AG08396 (cell line): ENCODE measurements at places on chromosomes 16 and 17.

GRCh38 chr16:73420244-73420643, 372.3 kb upstream of the ZFHX3 start:
- DNase-seq = no peak

DNA sequence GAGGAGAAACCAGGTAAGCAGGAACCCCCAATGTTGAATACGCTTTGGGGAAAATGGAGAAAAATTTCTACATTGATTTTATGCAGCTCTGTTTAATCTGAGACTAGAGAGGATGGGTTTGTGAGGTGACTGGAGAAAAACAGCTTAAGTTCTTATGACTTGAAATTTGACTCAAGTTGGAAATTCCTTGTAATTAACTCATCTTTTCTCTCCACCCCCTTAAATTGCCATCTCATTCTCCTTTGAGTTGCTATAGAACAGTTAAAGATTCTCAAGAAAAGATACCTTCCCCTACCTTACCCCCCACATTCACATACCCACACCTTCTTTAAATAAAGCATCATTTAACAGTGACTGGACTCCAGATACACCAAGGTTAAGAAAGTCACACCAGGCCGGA, 24.2 kb downstream of the ZNRF1 start:
- no peak for DNase-seq

- DNase-seq = no peak
Observed at GRCh38 chr16:72818236-72818845, 229.6 kb downstream of the ZFHX3 start.

GRCh38 chr17:69874175-69874670, 200.8 kb upstream of the KCNJ16 start:
- peak; percentile 21 for DNase-seq

GRCh38 chr16:87764600-87765472, 950 bp downstream of the KLHDC4 start:
- DNase-seq = no peak

GRCh38 chr16:49189286-49189685, 92.4 kb downstream of the CBLN1 start:
- DNase-seq = no peak

DNA sequence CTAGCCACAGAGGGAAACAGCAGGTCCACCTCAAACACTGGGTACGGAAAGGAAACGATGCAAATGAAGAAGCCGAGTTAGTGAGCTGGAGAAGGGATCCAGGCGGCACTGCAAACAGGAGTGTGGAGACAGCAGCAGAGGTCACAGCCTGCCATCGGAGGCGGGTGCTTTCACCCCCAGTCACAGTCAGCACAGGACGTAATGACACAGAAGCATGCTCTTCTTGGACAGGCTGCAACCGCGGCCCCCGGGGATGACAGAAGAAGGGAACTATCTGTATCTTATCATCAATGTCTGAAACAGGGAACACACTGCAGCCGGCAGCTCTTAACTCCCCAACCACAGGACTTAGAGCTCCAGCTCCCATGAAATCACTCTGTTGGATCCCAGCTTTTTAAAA, 16.1 kb upstream of the SLC38A8 start:
- DNase-seq = no peak

GRCh38 chr16:85005285-85006069, 5.9 kb downstream of the ZDHHC7 start:
- DNase-seq = peak; percentile 62

DNA sequence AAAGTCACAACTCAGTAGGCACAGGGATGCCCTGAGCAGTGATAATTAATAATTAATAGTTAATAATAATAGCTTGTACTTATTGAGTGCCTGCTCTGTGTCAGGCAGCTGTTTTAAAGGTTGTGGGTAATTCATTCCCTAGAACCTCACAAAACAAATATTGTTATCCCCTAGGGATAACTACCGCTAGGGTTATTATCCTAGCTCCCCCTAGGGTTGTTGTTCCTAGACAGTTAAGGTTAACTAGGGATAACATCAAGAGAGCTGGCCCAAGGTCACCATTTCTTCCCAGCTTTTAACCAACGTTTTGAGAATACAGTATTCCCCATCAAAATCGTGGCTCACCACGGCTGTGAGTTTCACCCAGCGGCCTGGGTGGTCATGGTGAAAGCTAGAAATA, 180.1 kb downstream of the PRKCB start:
- DNase-seq = no peak

DNA sequence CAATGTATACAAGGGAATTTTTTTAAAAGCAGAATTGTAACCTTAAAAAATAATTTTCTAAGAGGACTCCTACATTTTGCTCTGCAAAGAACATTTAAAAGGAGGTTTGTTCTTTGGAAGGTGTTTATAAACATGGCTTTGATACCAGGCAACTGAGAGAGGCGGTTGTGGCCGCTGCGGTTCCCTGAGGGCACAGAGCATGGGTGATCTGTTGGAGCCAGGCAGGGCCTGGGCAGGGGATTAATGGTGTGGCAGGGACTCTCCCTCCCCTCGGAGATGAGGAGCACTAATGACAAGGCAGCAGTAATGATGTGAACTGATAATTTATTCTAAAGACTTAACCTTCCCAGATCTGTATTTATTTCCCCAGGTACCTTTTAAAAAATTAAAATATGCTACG, 65.4 kb downstream of the WWP2 start:
- DNase-seq = no peak

DNA sequence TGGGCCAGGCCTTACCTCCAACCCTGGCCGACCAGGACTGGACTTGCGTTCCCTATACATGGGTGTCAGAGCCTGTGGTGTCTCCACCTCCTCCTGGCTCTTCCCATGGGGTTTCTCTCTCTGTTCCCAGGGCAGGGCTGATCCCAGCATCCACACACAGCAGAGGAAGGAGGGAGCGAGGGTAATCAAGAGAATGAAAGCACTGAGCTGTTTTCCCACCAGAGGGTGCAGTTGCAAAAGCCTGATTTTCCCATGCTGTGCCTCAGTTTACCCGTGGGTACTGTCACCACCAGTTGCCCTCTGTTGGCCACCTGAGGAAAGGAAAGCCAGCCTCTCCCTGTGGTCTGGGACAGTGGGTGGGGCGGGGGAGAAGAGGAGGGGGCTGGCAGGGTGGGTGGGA, 249.7 kb upstream of the GSE1 start:
- DNase-seq = no peak

- DNase-seq = no peak
Observed at GRCh38 chr16:51648526-51648925, 497.5 kb upstream of the SALL1 start.

- no peak for DNase-seq
Observed at GRCh38 chr16:20372701-20373100, 20.2 kb upstream of the UMOD start.

GRCh38 chr16:17229131-17229530, 241.6 kb downstream of the XYLT1 start:
- DNase-seq = no peak

DNA sequence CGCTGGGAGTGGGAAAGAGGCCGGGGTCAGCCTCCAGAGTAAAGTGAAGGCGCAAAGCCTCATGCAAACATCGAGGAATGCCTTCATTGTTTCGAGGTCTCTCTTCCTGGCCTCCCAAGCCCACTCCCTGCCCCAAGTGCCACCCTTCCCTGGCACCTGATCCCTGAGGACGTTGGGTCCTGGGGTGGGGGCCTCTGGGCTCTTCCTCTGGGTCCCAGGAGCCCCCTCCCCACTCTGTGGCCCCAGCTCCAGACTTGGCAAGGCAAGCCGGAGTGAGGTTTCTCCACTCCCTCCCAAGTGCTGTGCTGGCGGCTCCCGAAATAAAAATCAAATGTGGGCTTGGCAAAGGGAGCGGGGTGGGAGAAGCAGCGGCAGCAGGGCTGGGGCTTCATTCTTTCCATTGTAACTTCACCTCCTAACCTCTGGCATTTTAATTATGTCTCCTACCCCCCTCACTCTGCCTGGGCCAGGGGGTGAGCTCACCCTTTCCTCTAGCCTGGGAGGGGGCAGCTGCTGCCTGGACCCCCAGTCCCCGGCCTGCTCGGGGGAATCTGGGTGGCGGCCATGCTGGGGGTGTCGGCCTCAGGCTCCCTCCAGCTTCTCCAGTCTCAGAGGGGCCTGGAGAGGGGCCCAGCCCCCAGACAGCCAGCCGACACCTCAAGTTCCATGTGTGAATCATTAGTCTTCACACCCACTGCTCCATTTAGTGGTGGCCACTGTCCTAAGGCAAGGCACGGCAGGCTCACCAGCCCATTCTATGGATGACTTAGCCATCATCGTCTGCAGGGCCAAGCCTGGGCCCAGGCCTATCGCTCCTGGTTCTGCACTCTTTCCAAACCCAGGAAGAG, 14.6 kb upstream of the TMEM92 start:
- peak; percentile 2 for DNase-seq

DNA sequence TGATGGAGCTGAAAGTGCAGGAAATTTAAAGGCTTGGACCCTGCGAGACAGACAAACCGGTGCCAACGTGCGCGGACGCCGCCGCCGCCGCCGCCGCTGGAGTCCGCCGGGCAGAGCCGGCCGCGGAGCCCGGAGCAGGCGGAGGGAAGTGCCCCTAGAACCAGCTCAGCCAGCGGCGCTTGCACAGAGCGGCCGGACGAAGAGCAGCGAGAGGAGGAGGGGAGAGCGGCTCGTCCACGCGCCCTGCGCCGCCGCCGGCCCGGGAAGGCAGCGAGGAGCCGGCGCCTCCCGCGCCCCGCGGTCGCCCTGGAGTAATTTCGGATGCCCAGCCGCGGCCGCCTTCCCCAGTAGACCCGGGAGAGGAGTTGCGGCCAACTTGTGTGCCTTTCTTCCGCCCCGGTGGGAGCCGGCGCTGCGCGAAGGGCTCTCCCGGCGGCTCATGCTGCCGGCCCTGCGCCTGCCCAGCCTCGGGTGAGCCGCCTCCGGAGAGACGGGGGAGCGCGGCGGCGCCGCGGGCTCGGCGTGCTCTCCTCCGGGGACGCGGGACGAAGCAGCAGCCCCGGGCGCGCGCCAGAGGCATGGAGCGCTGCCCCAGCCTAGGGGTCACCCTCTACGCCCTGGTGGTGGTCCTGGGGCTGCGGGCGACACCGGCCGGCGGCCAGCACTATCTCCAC, at the start of gene NOG:
TSS of gene NOG (plus strand) at position 54 of the 674 bp plus-strand sequence. CDS start at position 579, 525 bp downstream.
- peak; percentile 86 for DNase-seq

DNA sequence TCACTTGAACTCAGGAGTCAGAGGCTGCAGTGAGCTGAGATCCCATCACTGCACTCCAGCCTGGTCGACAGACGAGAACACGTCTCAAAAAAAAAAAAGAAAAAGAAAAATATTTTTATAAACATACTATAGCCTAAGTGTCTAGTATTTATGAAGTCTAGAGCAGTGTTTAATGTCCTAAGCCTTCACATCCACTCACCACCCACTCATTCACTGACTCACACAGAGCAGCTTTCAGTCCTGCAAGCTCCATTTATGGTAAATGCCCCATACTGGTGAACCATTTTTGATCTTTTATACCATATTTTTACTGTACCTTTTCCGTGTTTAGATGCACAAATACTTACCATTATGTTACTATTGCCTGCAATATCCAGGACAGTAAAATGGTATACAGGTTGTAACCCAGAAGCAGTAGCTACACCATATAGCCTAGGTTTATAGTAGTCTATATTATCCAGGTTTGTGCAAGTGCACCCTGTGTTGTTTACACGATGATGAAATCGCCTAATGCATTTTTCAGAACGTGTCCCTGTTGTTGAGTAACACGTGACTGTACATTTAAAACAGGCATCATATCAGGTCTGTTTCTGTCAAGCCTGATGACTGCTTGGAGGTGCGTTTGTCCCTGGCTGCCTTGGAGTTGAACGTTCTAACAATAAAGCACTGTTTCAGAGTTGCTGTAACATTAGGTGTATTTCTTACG, 10.1 kb downstream of the NUDT7 start:
- no peak for DNase-seq

DNA sequence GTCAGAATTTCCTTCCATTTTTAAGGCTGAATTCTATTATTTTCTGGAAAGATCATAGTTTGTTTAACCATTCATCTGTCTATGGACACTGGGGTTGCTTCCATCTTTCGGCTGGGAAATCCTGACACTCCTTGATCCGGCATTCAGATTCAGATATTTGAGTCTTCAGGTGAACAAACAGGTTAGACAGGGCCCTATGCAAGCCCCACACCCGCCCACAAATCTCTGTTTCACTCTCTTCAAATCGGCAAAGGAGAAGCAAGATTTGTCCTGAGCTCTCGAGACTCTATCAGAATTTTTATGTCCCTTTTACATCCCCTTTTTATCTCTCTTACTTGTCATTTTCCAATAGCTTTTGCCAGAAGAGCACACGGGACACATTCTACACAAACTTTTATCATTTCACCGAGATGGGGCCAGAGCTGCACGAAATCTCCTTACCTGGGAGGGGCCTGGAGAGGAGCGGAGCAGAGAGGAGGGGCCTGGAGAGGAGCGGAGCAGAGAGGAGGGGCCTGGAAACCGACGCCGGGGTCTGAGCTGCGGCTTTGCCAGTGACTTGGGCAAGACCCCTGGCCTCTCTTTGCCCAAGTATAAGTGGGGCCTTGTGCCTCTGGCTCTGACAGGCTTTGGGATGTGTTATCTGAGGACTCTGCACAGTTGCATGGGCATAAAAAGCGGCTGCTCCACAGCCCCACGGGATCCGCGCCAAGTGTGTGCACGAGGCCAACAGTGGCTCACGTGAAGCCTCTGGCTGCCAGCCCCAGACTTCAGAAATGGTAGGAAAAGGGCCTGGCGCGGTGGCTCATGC, 54.3 kb upstream of the RBFOX3 start:
- DNase-seq = no peak

DNA sequence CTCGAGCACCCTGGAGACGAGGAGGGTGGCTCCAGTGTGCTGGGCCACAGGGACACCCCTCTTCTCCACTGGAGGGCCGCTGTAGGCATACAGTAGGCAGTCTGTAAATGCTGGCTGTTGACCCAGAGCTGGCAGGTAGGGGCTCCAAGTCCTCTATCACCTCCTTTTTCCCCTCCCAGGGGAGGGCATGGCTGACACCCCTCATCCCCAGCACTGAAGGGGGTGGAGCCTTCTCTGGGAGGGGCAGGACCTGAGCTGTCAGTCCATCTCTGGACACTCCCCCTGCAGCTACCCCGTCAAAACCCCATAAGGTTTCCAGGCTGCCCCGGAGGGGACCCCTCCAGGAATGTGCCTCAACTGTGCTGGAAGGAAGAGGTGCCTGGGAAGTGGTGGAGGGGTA, 2.4 kb downstream of the KCNJ12 start:
- DNase-seq = no peak

DNA sequence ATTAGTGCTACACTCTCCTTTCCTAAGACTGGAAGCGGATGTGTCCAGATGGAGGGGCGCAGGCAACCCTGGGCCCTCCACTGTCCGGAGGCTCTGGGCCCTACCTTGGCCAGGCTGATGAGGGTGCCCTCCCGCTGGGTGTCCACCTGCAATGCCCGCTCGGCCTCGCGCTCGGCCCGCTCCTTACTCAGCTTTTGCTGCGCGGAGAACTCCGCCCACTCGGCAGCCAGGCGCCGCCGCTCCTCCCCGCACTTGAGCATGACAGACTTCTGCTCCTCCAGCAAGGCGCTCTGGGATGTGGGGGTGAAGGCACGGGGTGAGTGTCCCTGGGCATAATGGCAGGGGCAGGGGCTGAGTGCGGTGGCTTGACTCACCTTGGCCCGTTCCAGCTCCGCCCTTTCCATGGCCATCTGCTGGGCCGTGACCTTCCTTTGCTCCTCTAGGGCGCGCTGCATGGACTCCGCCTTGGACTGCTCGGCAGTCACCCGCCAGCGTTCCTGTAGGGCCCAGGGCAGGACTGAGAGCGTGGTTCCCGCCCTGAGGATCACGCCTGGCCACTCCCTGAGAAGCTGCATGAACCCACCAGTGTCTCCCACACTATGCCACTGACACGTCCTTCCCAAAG, 10.1 kb upstream of the MRPL38 start:
- no peak for DNase-seq
